NCI-H510A treated with DMSO at 0.1 percent for 48 hours (cell line): ENCODE measurements at places on chromosomes 4 and X.

DNA sequence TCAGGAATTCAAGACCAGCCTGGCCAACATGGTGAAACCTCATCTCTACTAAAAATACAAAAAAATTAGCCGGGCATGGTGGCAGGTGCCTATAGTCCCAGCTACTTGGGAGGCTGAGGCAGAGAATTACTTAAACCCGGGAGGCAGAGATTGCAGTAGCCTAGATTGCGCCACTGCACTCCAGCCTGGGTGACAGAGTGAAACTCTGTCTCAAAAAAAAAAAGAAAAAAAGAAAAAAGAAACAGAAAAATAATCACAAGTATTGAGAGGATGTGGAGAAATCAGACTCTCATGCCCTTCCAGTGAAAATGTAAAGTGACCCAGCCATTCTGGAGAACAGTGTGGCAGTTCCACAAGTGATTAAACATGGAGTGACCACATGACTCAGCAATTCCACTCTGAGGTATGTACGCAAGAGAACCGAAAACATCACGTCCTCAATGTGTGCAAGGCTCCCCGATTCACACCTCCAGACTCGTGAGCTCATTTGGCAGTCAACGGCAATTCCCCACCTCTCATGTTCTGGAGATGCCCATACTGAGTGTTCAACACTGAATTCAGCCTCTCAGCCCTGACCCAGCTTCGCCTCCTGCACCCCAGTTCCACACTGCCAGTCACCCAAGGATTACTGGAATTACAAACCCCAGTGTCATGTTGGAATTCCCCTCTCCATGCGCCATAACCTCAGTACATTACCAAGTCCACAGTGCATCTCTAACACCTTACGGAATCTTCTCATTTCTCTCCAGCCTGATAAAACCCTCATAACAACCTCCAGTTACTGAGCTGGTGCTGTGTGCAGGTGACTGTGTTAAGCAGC, 21.1 kb downstream of the ACOX3 start:
- no peak for DNase-seq

- DNase-seq = no peak
Observed at GRCh38 chrX:54496936-54497335, 902 bp upstream of the FGD1 start.

DNA sequence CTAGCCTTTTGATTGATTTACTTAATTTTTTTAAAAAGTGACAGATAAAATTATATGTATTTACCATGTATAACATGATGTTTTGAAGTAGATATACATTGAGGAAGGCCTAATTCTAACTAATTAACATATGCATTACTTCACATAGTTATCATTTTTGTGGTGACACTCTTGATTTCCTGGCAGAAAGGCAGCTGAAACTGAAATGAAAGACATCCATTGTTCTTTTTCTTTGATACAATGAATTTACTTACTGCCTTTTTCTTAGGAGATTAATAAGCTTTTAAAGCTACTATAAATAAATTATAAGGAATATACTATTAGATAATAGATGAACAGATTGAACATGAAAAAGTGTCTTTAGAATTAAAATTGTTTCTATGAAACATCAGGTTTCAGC, 26.7 kb downstream of the ANKRD50 start:
- no peak for DNase-seq

GRCh38 chr4:74023709-74024108, 14.8 kb downstream of the CXCL3 start:
- no peak for DNase-seq

GRCh38 chrX:47129157-47129898, 15.2 kb downstream of the NDUFB11 start:
- DNase-seq = peak; percentile 88

GRCh38 chr4:182074810-182075209, 168.4 kb upstream of the TENM3 start:
- DNase-seq = no peak

DNA sequence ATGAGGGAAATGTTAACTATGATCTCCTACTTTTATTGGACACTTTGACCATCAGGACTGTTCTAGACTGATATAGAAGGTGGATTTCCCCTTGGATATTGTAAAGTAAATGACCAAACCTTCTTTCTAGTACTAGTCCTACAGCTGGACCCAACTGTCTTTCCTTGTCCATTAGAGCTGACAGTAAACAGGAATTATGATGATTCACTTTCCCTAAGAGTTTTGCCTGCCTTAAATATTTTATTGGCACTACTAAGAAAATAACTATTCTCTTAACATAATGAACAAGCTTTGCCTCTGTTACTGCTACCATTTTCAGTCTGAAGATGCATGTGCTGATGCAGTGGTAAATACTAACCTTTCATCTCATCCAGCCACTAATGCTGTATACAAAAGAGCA, 915.4 kb downstream of the CENPC start:
- DNase-seq = no peak

DNA sequence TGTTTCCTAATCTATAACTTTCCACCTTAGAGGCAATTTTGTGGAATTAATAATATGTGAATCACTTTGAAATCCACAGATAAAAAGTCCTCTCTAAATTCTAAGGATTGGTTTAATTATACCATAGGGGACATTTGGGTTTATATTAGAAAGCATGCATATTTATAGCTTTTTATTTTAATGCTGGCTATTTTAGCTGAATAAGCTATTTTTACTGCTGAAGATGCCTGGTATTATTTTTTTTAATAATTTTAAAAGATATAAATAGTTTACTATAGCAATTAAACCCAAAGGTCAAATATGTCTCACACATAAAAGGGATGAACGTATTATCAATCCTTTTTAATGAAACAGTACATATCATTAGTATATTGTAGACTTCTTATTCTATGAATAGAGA, 415.4 kb downstream of the MAGEB5 start:
- no peak for DNase-seq

DNA sequence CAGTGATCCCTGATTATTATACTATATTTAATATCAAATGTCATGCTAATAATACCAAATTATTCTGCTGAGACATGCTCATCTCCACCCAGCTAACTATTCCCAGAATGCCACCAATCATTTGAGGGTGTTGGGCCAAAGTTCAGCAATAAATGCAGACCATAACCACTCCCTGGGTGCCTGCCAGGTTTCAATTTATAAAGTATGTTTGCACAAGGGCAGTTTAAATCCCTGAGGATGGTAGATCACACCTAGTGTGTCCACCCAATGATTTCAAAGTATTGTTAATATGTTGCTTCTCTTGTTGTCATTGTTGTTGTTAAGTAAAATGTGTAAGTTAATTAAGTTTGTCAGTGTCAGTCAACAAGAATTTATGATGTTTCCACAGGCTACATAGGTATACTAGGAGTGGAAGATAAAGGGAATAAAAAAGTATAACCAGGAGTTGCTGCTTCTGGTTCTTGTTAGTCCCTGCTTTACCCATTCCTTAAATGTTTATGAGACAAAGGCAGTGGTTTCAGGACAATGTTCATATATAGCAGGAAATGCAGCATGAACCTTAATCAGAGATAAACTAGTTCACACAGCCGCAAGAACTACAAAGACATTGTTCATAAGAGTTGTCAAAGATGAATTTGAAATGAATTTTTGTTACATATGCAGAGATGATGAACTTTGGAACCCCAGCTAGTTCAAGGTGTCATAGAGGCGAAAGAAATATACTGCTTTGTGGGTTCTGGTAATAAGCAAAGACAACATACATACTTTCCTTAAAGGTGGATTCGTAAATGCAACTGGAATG, 25.5 kb downstream of the HPGD start:
- peak; percentile 2 for DNase-seq

- no peak for DNase-seq
Observed at GRCh38 chrX:65846974-65847373, 179.5 kb downstream of the MSN start.

DNA sequence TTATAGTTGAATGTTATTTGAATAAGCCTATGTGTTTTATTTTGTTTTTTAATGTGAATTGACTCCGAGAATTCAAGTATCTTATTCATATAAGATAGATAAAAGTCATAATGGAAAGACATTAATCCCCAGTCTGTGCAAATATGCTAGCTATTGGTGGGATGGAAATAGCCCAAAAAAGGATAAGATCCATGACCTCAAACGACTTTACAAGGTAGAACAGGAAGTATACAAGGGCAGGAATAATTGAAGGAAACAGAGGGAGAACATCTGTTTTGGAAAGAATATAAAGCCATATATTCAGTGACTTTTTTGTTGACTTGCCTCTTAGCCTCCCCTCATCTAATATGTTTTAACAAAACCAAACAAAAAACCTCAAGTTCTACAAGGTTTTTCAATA, 9.0 kb downstream of the ABCE1 start:
- DNase-seq = no peak

- DNase-seq = no peak
Observed at GRCh38 chrX:2330487-2330886, 170.3 kb downstream of the DHRSX start.

- DNase-seq = no peak
Observed at GRCh38 chrX:63434206-63434605, 83.1 kb upstream of the SPIN4 start.

DNA sequence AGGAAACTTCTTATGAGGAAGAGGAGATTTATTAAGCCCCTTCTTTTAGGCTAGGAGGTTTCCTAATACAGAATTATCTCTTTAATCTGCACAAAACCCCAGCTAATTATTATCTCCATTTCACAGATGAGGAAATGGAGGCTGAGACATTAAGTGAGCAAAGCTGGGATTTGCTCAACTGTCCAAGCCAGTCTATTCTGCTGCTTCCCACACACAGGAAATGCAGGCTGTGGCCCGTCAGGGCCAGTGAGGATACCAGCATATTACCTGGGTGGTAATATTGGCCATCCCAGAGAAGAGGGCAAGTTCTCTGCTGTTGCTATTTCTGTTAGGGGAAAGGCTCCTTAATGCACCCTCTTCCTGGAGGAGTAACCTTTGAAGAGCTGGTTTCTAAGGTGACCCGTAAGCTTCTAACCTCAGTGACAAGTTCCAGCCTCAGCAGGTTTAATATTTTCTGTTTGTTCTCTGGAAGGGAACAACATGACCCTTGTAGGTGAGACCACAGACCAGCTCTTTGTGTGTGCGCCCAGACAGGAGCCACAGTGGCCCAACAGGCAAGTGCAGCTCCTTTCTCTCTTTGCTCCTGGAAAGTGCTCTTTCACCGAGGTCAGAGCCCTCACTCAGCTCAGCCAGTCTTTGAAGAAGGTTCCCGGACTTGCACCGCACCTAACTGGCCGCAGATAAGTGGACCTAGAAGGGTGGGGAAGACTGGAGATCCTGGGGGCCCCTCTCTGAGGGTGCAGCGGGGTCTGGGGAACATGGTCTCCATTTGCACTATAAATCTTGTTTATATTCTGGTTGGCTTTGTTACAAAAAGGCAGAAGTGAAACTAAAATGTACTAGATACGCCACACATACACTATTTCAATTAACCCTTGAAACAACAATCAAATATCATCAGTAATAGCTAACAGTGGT, 35.5 kb downstream of the TBC1D9 start:
- no peak for DNase-seq

DNA sequence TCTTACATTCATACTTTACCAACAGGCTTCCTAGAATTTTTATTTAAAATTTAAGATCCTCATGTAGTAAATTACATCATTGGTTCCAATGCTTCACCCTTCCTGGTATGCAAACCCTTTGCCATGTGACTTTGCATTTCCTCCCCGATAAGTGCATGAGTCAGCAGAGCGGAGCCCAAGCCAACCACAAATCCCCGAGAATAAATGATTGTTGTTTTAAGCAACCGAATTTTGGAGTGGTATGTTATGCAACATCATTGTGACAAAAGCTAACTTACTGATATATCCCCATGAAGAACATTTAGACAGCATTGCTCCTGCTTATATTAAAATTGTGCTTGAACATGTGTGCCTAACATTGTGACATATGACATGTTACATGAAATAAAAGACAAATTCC, 199.4 kb upstream of the DDX53 start:
- no peak for DNase-seq

DNA sequence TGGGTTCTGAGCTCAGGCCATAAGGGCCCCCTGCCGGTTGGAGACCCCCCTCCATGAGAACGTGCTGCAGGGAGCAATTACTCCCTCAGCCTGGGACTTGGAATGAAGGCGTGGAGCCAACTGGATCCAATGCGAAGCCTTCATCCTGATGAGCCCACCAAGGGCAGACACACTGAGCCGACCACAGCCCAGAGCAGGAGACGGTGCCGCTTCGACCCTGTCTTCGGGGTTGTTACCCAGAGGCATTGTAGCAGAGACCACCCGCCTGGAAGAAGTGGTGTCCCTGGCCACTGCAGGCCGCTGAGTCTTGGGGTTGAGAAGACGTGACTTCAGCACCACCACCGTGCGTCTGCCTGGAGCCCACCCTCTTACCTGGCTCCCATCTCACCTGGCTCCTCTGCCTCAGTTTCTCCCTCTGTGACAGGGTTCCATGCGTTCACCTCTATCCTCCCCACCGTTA, 7.0 kb upstream of the NKX1-1 start:
- DNase-seq = no peak

DNA sequence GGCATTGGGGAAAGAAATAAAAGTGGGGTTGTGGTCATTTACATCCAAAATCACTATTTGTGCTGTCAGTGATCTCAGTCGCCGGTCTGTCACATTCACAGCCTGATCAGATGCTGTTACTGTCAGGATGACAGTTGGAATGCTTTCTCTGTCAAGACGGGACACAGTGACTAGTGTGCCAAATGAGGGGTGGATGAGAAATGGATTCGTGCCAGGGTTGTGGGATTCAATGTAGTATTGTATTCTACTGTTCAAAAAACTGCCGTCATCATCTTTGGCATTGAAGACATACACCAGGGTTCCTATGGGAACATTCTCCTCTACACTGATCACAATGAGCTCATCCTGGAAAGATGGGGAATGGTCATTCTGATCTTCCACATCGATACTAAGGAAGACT, 171.1 kb downstream of the DCHS2 start:
- DNase-seq = no peak

DNA sequence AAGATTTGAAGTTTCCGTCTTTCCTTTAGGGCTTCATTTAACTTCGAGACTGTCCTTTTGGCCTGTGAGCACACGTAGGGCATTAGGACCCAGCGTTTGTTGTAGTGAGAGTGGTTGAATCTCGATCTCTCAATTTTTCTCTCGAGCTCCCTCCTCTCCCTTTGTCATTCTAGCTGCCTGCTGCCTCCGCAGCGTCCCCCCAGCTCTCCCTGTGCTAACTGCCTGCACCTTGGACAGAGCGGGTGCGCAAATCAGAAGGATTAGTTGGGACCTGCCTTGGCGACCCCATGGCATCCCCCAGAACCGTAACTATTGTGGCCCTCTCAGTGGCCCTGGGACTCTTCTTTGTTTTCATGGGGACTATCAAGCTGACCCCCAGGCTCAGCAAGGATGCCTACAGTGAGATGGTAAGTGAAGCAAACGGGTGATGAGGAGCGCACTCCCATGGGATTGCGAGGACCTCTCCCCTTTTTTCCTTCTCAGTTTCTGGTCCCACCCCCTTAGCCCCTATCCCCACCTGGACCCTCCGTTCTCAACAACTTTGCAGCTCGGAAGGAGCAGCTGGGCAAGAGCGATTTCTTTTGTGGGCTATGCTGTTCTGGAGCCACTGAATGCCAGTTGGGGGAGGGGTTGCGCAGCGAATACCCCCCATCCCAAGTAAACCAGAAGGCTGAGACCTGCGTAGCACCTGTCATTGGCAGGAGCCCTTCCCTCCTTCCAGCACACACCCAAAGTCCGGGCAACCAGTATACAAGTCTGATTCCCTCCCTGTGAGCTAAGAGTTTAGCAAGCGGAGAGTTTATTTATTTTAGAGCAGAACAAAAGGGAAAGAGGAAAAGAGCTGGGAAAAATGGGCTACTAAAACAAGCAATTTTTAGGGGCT, at the start of gene TMEM35A:
Gene TMEM35A (plus strand): TSS at position 164 of the 883 bp plus-strand sequence. CDS start 124 bp downstream, at position 288.
- peak; percentile 9 for DNase-seq
